NCI-H1436 treated with DMSO at 0.1 percent for 48 hours (cell line): ENCODE measurements at places on chromosomes 6 and 20.

GRCh38 chr6:153673225-153673624 lies 365.8 kb upstream of the OPRM1 start:
- DNase-seq, result no peak

- DNase-seq, result no peak
These were observed 25.8 kb upstream of the SNRPC start for GRCh38 chr6:34731393-34732060.

GRCh38 chr6:137342607-137343190 lies 123.5 kb upstream of the IFNGR1 start:
- DNase-seq, result no peak

- DNase-seq, result no peak
These were observed 50.5 kb upstream of the PAK5 start for GRCh38 chr20:9889270-9889981.

- DNase-seq, result no peak
These were observed 14.8 kb downstream of the PLA2G7 start for GRCh38 chr6:46720401-46720800.

- DNase-seq, result no peak
These were observed 24.1 kb upstream of the SRF start for GRCh38 chr6:43146709-43147688.

DNA sequence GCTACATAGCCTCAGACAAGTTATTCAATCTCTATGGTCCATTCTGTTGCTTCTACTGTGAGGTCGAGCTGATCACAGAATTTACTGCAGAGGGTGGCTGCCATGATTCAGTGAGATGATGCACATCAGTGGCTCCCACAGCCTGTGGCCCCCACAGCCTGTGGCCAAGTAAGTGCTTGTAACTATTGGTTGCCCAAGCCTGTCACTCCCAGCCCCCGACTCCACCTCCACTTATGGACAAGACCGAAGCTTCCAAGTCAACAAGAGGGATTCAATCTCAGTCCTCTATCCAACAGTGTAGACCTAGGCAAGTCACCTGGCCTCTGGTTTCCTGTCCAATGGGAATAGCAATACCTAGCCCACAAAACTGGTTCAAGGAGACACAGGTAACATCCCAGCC lies 8.2 kb downstream of the KCNK5 start:
- DNase-seq, result no peak
